ENCODE measurements at places on chromosomes 11 and 22.
A peak's percentile ranks its signal among the peaks of the same experiment; 100 is the strongest.

- DNase-seq = no peak
These were observed 195.1 kb downstream of the OPCML start for GRCh38 chr11:133337193-133337592.

DNA sequence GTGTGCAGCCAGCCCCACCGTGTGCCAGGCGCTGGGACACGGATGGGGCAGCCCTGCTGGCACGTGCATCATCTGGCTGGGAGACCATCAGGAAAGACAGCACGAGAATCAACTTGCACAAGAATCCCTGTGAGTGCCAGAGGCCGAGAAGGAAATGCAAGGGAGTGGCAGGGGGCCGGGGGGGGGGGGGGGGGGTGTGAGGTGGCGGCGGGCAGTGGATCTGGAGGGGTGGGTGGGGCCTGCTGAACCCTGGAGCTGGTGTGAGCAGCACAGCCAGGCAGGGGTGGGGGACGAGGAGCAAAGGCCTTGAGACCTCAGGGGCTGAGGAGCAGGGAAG is 14.0 kb upstream of the FLRT1 start:
- DNase-seq = no peak

GRCh38 chr11:110076371-110076965 is 16.7 kb upstream of the ZC3H12C start:
- no peak for DNase-seq

- no peak for DNase-seq
These were observed 17.7 kb upstream of the SYTL2 start for GRCh38 chr11:85828640-85828978.

DNA sequence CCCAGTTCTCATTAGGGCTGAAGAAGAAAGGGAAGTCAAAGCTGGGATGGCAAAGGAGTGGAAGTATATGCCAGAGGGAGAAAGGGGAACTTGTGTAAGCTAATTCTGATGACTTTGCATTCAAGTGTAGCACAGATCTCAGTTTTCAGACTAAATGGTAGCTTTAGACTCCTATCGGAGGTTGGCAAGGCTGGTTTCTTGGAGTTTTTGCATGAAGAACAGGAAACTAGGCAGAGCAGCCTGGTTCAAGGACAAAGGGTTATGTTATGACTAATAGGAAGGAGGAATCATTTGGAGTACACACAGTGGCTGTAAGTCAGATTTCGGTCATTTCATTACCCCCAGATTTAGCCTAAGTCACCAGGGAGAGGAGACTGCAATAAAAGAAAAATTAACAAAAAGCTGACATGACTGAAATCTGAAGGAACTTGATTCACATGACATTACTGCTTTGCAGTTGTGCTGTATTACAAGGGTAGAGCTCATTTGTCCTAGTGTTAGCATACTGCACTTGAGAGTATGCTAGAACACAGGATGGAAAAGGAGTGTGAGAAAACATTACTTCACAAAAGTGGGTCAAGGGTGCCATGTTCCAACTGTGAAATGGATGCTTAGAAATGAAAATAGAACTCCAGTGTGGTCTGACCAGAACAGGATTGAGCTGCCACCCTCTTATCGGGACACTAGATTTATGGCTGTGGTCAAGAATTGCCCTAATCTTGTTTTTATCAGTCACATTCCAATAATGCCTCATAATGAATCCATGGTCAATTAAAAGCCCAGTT is 23.6 kb downstream of the ADM start:
- no peak for DNase-seq

DNA sequence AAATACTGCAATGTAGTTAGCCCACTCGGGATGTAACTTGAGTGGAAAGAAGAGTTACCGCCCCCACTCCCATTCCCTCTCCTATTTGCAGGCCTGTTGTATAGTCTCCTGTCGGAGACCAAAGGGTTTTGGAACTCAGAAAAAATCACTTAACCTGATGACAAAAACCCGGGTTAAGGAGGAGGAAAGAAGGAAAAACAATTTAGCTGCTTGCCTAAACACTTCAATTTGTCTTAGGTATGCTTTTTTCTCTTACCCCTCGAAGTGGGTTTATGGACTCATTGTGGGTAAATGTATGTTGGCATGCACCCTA is 2.2 kb downstream of the YAP1 start:
- DNase-seq = no peak

GRCh38 chr11:85313741-85314140 is 313.4 kb downstream of the DLG2 start:
- DNase-seq = no peak

GRCh38 chr11:102457056-102457677 is 4.6 kb upstream of the TMEM123 start:
- no peak for DNase-seq

DNA sequence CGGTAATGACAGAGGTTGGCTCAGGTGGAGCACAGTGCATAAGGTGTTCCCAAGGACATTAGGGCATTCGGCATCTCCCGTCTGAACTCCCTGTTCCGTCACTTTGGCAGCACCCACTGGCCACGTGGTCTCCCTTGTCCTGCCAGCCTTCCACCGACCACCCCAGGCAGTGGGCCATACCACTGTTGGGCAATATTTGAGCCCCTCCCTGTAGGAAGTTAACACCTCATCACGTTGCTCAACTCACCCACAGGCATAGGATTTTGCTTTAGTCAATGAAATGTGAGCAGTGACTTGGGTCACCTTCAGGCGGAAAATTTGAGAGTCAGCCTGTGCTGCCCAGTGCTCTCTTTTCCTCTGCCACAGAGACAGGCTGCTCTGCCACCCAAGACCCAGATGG is 44.0 kb downstream of the SERPINH1 start:
- no peak for DNase-seq

GRCh38 chr22:30874431-30875370 is 93.9 kb downstream of the MORC2 start:
- DNase-seq = no peak

DNA sequence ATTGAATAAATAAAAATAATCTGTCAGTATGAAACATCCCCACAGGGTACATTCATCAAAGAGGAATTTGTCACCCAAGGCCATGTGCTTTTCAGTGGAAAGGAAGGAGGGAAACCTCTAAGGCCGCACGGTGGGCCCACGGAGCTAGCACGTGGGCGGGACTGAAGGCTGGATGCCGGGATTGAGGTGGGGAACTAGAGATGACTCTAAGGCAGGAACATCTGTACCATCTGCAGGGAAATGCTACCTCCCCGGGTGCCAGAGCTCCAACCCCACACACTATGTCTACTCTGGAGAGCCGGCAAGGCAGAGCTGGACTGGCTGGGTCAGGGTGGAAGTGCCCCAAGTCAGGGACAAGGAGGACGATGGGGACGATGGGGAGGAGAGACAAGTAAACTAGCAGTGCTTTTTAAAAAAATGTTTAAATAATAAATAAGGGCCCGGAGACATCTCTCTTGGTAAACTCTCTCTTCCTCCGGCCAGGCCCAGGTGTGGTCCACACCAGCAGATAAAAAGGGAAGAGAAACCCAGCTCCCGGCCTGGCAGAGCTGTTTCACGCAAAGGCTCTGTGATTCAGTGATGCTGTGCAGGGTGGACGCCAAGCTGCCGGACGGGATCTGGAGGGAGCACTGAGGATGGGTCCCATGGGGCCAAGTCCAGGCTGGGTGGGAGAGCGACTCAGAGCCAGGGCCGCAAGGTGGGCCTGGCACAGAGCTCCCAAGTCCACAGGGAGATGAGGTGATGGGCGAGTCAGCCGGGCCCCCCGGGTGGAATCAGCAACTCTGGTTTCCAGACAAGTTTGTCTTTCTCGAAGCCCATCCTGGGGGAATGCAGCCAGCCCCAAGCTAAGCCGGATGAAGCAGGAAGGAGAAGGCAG is 5.8 kb downstream of the LIF start:
- no peak for DNase-seq

- DNase-seq = no peak
These were observed 81.6 kb downstream of the PDHX start for GRCh38 chr11:34997952-34998528.

DNA sequence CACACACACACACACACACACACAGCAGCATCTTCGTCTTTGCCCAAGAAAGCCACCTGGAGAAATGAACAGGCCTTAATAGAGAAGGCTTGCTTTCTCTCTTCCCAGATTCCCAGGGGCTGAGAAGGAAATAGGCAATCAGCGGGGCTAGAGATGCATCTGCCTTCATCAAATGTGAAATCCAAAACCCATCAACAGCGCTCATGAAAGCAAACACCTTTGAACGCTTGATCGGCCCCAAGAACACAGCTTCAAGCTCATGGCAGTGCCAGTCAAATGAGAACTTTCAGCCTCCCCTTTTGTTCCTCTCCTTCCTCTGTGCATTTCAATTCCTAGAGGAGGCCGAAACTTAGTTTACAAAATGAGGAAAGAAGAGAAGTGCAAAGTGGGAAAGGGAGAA is 122.7 kb downstream of the EFCAB6 start:
- no peak for DNase-seq

DNA sequence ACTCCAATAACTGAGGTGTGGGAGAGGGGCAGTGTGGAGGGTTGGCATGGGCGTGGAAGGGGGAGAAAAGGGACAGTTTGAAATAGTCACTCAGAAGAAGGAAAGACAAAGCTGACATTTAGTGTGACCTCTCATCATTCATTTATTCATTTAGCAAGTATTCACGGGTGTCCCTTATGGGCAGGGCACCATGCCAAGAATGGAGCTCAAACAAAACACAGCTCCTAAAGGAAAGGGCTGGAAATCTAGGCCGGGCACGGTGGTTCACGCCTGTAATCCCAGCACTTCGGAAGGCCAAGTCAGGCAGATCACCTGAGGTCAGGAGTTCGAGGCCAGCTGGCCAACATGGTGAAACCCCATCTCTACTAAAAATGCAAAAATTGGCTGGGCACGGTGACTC is 19.4 kb upstream of the DGKZ start:
- DNase-seq = no peak

DNA sequence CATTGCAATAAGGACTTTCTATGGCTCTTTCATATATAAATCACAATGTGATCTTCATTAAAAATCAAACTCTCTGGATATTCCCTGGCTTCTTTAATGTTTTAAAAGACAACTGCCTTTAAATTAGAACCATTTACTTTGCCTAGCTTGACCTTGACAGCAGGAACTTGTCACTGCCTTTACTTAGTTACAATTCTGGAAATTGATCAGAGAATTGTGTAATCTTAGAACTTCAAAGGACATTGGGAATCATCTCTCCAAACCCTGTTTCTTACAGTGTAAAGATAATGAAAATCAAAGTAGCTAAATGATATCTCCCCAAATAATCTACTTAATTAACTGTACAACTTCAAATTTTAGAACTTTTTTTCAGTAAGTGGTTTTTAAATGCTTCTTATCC is 517.6 kb upstream of the CCDC179 start:
- no peak for DNase-seq

GRCh38 chr22:40560551-40560950 is 76.0 kb downstream of the MRTFA start:
- peak; percentile 52 for DNase-seq

DNA sequence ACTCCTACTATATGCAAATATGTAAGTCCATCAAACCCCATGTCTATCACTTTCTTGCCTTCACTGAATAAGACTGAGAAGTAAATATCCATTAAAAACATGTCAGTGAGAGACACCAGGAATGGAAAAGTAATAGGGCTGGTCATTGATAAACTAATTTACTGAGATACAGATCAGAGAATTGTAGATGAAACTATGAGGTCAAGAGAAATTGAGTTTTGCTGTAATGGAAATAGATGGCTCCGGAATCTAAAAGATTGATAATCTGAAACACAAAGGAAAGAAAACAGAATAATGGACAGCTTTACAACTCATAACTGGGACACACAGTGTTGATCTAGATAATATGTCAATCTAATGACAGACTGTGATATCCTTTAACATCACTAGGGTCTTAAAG is 1018.3 kb upstream of the RAG2 start:
- no peak for DNase-seq

DNA sequence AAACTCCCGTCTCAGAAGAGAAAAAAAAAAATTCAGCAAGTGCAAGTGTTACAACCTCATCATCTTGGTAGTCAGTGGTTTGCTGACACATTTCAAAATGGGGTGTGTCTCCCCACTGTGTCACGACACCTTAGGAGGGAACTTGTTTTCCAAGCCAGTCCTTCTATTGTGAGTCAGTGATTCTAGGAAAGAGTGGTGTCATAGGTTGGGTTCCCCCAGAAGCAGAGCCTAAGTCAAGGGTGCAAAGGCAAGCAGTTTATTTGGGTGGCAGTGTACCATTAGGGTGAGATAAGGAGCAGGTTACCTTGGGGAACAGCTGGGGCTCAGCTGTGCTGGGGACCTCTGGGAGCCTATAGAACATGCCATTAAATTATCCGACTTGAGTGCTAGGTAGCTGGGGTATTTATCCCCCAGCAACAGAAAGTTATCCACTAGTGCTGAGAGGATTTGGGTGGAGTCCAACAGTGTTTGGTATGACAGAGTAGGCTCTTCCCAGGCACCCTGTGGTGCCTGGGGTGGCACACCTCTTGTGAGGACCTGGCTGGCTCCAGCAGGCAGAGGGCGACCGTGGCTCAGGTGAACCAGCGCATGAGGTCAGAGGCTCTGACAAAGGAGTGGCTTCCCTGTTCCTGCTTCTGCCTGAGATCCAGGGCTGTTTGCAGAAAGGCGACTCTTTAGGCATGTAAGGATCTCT is 41.7 kb downstream of the KIAA1671 start:
- DNase-seq = no peak

All from astrocyte of the cerebellum (primary cell).